GM12878 (cell line): ENCODE measurements at places on chromosomes 6 and 20.

- H3K36me3 ChIP-seq, result no peaks in the 10 kb centered on the region
- H3K4me3 ChIP-seq, result no peak overlapping the region
- H3K27ac ChIP-seq, result no peak overlapping the region
- H3K27me3 ChIP-seq, result peaks cover 2% of the 10 kb centered on the region; the same call in 1 of the 2 replicates
- H3K4me1 ChIP-seq, result no peaks in the 10 kb centered on the region
- DNase-seq, result no peak
These were observed 224.2 kb downstream of the NFATC2 start for GRCh38 chr20:51318058-51318949.

- H3K27me3 ChIP-seq, result no peaks in the 10 kb centered on the region; the same call in 1 of the 2 replicates
- H3K4me3 ChIP-seq, result no peak overlapping the region
- DNase-seq, result no peak
- no peak overlapping the region for H3K27ac ChIP-seq
- no peaks in the 10 kb centered on the region for H3K36me3 ChIP-seq
These were observed 546.6 kb downstream of the CD83 start for GRCh38 chr6:14664112-14664601.

DNA sequence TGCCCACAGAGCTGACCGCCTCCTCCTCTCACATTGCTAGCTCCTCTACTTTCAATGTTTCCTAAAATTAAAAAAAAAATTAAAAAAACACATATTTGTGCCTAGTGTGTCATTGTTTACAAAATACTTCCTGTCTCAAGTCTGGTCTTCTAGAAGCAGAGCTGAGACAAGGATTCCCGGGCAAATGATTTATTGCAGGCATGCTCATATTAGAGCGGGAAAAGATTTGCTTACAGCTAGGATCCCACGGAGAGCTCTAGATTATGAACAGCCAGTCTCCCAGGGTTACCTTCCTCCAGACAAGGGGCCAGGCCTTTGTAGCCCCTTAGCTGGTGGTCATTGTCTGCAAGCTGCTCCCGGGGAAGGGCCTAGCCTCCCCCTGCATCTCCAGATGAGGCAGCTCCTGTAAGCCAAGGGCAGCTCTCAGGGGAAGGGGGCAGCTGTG is 9.4 kb downstream of the PACSIN1 start:
- H3K4me3 ChIP-seq, result no peak overlapping the region
- no peaks in the 10 kb centered on the region for H3K36me3 ChIP-seq
- no peaks in the 10 kb centered on the region for H3K27me3 ChIP-seq
- H3K27ac ChIP-seq, result no peak overlapping the region

DNA sequence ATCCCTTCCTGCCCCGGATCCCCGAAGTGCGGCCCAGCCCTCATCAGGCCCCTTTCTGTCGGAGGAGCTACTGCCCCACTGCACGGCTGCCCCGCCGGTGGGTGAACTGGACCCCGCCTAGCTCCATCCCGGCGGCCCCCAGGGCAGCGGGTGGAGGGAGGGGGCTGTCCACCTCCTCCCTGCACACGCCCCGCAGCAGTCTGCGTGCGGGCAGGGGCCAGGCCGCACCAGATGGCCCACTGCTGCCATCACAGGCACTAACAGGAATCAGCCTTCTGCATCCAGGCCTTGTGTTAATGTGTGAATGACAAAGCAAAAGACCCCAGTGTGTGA is 54.9 kb upstream of the UNC93A start:
- H3K27ac ChIP-seq, result no peak overlapping the region
- H3K4me3 ChIP-seq, result no peak overlapping the region
- no peaks in the 10 kb centered on the region for H3K36me3 ChIP-seq
- H3K27me3 ChIP-seq, result peaks cover 3% of the 10 kb centered on the region
- no peak for DNase-seq
- H3K4me1 ChIP-seq, result no peaks in the 10 kb centered on the region

DNA sequence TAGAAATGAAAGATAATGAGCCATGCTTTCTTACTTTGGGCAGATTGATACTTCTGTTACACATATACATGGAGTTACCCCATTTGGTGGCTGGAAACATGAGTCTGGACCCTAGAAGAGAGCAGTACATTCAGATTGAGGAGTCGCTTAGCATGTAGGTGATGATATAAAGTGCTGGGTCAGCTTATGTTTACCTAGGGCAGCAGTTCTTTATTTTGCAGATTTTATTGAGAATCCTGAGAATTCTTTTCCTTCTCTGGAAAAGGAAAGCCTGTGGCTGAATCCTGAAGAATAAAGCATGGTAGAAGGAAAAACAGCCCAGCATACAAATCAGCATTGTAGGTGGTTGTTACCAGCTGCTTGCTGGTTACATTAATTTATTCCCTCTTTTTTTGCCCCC is 91.2 kb downstream of the SMAP1 start:
- DNase-seq, result no peak
- no peak overlapping the region for H3K27ac ChIP-seq
- no peaks in the 10 kb centered on the region for H3K4me1 ChIP-seq
- H3K27me3 ChIP-seq, result no peaks in the 10 kb centered on the region

DNA sequence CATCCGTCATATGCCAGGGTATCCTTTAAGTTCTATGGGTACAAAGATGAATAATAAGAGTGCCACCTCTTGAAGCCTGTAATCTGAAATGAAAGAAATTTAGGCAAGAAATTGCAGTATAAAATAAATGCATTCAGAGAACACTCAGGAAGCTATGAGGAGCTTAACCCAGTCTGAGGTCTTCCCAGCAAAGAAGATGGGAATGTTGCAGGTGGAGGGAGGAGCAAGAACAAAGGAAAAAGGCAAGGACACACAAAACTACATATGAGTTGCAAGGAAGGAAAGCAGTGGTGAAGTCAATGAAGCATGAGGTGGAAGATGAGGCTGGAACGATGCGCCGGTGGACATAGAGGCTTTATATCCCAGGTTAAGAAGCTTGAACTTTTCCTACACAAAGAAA is 67.0 kb upstream of the DST start:
- no peak for DNase-seq
- H3K27me3 ChIP-seq, result no peaks in the 10 kb centered on the region
- H3K4me3 ChIP-seq, result no peak overlapping the region
- peaks cover 13% of the 10 kb centered on the region for H3K4me1 ChIP-seq
- no peaks in the 10 kb centered on the region for H3K36me3 ChIP-seq

- no peak overlapping the region for H3K27ac ChIP-seq
- H3K4me1 ChIP-seq, result no peaks in the 10 kb centered on the region
- DNase-seq, result no peak
- no peaks in the 10 kb centered on the region for H3K36me3 ChIP-seq
- H3K4me3 ChIP-seq, result no peak overlapping the region
These were observed 59.0 kb downstream of the SGK1 start for GRCh38 chr6:134258849-134259306.

- no peak overlapping the region for H3K4me3 ChIP-seq
- H3K4me1 ChIP-seq, result peaks cover 19% of the 10 kb centered on the region
- H3K36me3 ChIP-seq, result no peaks in the 10 kb centered on the region
- no peak overlapping the region for H3K27ac ChIP-seq
- no peaks in the 10 kb centered on the region for H3K27me3 ChIP-seq
These were observed 165.3 kb downstream of the SOBP start for GRCh38 chr6:107655245-107655644.

GRCh38 chr6:170210651-170211403 is 80.1 kb downstream of the DLL1 start:
- H3K27me3 ChIP-seq, result no peaks in the 10 kb centered on the region
- no peak overlapping the region for H3K4me3 ChIP-seq
- no peaks in the 10 kb centered on the region for H3K4me1 ChIP-seq
- H3K27ac ChIP-seq, result no peak overlapping the region

- peak overlapping the region; percentile 41; the same call in 1 of the 2 replicates for H3K4me3 ChIP-seq
- H3K4me1 ChIP-seq, result peaks cover 23% of the 10 kb centered on the region
- H3K27me3 ChIP-seq, result no peaks in the 10 kb centered on the region
- H3K27ac ChIP-seq, result no peak overlapping the region
These were observed 60.4 kb downstream of the SRC start for GRCh38 chr20:37406010-37406998.

DNA sequence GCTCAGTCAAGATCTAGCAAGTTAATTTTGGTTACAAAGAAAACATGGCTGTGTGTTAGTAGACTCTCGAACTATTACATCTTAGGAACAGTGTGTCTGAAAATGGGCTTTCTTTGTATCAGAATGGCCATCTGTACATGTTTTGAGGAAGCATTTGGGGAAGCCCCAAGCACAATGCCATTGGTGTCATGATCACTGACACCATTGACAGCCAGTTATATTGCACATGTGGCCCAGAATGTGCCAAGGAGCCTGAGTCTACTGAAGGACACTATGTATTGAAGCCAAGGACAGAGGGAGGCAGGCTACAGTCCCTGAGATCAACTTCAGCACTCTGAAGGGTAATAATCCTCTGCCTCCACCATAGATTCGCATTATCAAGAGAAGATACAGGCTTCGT is 12.6 kb upstream of the FAM50B start:
- H3K36me3 ChIP-seq, result no peaks in the 10 kb centered on the region
- H3K27ac ChIP-seq, result no peak overlapping the region
- H3K4me3 ChIP-seq, result no peak overlapping the region
- DNase-seq, result no peak

- no peaks in the 10 kb centered on the region for H3K4me1 ChIP-seq
- no peaks in the 10 kb centered on the region for H3K36me3 ChIP-seq
- DNase-seq, result no peak
- no peak overlapping the region for H3K27ac ChIP-seq
These were observed 288.5 kb downstream of the PRL start for GRCh38 chr6:22008248-22008836.

DNA sequence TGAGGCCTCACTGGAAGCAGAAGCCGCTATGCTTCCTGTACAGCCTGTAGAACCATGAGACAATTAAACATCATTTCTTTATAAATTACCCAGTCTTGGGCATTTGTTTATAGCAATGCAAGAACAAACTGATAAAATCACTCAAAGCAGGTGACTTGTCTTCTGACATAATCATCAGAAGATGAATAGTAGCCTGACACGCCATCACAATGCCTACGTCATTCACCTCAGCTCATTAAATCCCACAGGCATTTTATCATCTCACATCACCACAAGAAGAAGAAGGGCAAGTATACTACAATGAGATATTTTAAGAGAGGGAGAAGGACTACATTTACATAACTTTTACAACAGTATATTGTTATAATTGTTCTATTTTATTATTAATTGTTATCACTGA is 3.1 kb upstream of the CAP2 start:
- DNase-seq, result no peak
- H3K4me3 ChIP-seq, result no peak overlapping the region
- no peaks in the 10 kb centered on the region for H3K36me3 ChIP-seq
- peaks cover 4% of the 10 kb centered on the region for H3K27me3 ChIP-seq
- no peaks in the 10 kb centered on the region for H3K4me1 ChIP-seq
- no peak overlapping the region for H3K27ac ChIP-seq

GRCh38 chr6:7052443-7053011 is 55.2 kb upstream of the RREB1 start:
- peaks cover 5% of the 10 kb centered on the region for H3K4me1 ChIP-seq
- H3K36me3 ChIP-seq, result no peaks in the 10 kb centered on the region
- DNase-seq, result no peak
- H3K27ac ChIP-seq, result no peak overlapping the region
- H3K4me3 ChIP-seq, result peak overlapping the region; percentile 56; the same call in 1 of the 2 replicates

- H3K4me1 ChIP-seq, result peaks cover 12% of the 10 kb centered on the region
- no peak overlapping the region for H3K4me3 ChIP-seq
- no peaks in the 10 kb centered on the region for H3K27me3 ChIP-seq
- no peak overlapping the region for H3K27ac ChIP-seq
- no peak for DNase-seq
- no peaks in the 10 kb centered on the region; the same call in 1 of the 2 replicates for H3K36me3 ChIP-seq
These were observed 33.2 kb downstream of the RANBP9 start for GRCh38 chr6:13678255-13678983.

DNA sequence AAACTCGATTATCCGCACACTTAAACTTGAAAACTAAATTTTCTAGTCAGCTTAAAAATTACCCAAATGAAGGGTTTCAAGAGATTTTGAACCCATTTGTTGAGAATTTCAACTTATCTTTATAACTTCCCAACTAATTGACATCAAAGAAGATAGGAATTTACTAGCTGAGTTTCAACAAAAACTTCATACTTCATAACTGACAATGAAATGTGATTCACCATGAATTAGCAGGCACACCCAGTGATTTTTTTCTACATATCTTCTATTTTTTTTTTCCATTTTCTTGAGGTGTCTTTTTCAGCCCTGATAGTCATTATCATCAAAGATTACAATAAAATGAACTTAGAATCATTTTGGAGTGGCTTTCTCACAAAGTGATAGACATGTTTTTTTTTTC is 26.7 kb downstream of the TNFAIP3 start:
- no peaks in the 10 kb centered on the region for H3K4me1 ChIP-seq
- H3K27me3 ChIP-seq, result no peaks in the 10 kb centered on the region
- DNase-seq, result no peak
- H3K36me3 ChIP-seq, result no peaks in the 10 kb centered on the region
- no peak overlapping the region for H3K4me3 ChIP-seq

DNA sequence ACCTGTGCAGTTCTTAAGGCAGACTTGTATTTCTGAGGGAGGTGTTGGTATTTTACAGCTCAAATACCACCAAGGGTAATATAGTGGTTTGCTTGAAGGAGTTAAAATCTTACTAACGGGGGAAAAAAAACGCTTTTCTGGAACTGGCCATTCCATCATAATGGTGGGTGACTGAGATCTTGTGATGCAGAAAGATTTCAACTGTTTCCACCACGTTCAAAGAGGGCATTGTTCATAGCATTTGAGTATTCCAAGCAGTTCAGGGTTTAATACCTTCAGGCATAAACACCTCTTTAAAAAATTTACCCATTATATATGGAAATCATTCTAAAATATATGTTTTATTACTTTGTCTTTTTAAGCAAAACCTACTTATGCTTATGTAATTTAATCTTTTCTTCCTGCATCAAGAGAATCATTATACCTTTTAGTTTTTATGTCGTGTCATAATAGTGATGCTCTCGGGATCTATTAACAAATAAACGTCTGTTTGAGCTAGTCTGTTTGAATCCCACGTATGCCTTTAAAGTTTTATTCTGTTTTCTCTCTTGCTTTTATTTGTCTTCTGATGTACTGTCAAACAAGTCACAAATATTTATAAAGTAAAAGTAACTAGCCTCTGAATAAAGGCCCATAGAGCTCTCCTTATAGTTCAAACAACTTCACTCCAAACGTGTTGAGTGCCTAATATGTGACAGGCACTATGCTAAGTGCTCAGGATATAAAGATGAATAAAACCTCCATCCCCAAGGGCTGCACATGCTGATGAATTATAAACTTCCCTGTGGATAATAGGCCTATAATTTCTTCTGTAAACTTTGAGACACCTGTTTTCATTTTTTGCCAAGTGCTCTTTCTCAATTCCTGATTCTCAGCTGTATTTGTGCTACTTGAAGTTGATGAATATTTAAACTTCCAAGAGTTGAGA is 298.8 kb upstream of the FERMT1 start:
- no peak for DNase-seq
- H3K27ac ChIP-seq, result no peak overlapping the region
- no peaks in the 10 kb centered on the region; the same call in 1 of the 2 replicates for H3K27me3 ChIP-seq
- H3K4me3 ChIP-seq, result no peak overlapping the region
- no peaks in the 10 kb centered on the region for H3K4me1 ChIP-seq

- peaks cover under 1% of the 10 kb centered on the region; the same call in 1 of the 2 replicates for H3K4me1 ChIP-seq
- DNase-seq, result no peak
- no peaks in the 10 kb centered on the region for H3K27me3 ChIP-seq
These were observed 13.7 kb upstream of the CSE1L start for GRCh38 chr20:49032455-49032854.

DNA sequence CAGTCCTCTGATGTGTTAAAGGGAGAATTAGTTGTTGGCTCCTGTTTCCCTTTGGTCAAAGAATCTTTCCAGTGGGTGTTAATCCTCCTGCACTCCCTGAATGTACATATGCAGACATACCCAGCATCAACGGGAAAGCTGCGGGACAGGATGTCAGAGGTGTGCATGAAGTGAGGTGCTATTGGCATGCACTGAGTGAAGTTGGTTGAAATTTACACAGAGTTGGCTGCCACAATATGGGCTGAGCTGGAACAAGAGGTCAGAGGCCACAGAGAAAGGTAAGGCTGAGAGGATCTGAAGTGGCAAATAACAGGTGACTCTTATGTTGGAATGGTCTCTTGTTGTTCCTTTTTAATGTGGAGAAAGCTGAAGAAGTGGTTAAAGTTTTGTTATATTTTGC is 82.7 kb upstream of the AKIRIN2 start:
- H3K27ac ChIP-seq, result no peak overlapping the region
- no peaks in the 10 kb centered on the region for H3K36me3 ChIP-seq
- DNase-seq, result no peak
- no peaks in the 10 kb centered on the region for H3K27me3 ChIP-seq
- H3K4me1 ChIP-seq, result no peaks in the 10 kb centered on the region
